ENCODE measurements at places on chromosomes 1 and 21. TPM values are rescaled to one million over a fixed set of nuclear protein-coding genes. Genes with fewer than 3 reads are reported as not detected.

The APOBEC4 gene
- 4.9 TPM for total RNA-seq

The KCNAB2 gene
- total RNA-seq = 9.3 TPM

The LRRC38 gene
- 1.6 TPM for total RNA-seq

The ALPL gene
- 22.2 TPM for total RNA-seq

DNA sequence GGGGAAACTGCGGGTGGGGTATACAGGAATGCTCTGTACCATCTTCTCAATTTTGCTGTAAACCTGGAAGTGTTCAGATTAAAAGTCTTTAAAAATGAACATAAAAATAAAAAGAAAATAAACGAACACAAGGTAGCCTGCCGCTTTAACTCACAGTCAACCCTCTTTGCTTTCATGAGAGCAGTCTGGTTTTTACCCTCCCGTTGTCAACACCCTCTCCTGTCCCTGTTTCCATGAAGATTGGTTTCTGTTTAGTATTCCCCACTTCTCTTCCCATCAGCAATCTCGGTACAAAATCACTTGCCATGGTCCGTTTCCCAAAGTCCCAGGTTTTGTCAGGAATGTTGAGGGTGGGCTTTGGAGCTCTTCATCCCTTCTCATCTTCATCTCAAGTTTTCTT, 28.8 kb downstream of the MT1HL1 start:
- no peak overlapping the region for H3K4me3 ChIP-seq
- no peaks in the 10 kb centered on the region for H3K4me1 ChIP-seq
- no peak for DNase-seq
- H3K27ac ChIP-seq = no peak overlapping the region
- H3K27me3 ChIP-seq = no peaks in the 10 kb centered on the region

GRCh38 chr1:189819751-189820150, 657.9 kb downstream of the BRINP3 start:
- no peak overlapping the region for H3K27ac ChIP-seq
- no peaks in the 10 kb centered on the region for H3K4me1 ChIP-seq
- no peak for DNase-seq
- no peak overlapping the region for H3K4me3 ChIP-seq

GRCh38 chr1:189960769-189961168, 516.9 kb downstream of the BRINP3 start:
- H3K4me1 ChIP-seq = no peaks in the 10 kb centered on the region
- no peak overlapping the region for H3K27ac ChIP-seq
- no peak for DNase-seq
- no peak overlapping the region for H3K4me3 ChIP-seq

All from testis (tissue), 5 donors.